ENCODE measurements at places on chromosomes 12 and 14.

DNA sequence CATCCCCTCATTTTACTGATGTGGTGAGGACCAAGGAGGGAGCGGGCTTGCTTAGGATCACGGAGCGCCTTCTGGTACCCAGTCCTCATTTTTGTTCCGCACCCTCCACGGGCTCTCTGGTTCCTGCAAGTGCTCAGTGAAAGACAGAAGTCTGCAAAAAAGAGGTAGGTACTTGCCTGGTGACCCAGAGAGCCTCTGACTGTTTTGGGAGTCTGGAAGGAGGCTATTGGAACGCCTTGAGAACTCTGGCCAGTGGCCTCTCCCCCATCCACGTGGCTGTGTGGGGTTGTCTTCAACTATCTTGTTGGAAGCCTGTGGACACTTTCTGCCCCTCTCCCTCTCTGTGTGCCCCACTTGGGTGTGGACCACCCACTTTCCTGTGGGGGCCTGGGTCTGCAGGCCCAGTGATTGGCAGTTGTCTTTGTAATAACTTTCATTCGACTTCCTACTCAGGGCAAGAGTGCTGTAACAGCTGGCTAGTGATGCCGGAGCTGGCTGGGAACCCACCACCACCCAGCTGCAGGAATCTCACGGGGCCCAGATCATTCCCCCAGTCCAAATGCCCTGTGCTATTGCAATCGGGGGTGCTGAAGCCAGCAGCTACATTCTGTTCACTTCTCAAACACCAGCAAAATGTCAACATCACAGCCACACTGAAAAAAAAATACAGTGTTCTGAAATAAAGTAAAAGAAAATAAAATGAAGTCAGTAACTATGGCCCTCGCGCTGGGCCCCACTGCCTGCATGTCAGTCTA, 122.8 kb downstream of the PRMT8 start:
- no peak for DNase-seq

DNA sequence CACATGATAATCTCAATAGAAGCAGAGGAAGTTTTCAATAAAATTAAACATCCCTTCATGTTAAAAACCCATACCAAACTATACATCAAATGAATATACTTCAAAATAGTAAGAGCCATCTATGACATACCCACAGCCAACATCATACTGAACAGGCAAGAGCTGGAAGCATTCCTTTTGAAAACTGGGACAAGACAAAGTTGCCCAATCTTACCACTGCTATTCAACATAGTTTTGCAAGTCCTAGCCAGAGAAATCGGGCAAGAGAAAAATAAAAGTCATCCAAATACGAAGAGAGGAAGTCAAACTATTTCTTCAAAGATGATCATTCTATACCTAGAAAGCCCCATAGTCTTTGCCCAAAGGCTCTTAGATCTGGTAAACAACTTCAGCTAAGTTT, 454.7 kb upstream of the PRICKLE1 start:
- DNase-seq, result no peak

DNA sequence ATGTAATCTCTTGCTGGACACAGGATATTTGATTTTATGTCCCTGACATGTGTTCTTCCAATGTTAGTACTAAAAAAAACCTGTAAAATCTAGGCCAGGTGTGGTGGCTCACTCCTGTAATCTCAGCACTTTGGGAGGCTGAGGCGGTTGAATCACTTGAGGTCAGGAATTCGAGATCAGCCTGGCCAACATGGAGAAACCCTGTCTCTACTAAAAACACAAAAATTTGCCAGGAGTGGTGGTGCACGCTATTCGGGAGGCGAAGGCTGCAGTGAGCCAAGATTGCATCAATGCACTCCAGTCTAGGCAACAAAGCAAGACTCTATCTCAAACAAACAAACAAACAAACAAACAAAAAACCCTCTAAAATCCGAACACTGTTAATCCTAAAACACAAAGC, 68.0 kb downstream of the FERMT2 start:
- no peak for DNase-seq

DNA sequence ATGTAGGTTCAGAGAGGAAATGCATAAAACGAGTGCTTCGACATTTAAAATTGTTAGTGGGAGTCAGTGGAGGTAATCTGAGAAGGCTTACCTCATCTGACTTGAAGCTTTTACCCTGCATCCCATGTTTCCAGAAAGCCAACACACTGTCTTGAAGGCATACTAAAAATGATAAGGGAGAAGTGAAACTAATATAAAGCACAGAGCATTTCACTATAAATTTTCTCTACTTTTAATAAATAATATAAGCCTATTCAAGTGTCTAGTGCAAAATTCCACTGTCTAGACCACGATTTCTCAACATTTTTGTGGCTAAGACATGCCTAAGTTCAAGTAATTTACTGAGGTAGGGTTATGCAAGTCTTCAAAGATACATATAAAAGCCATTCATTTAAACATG, 29.1 kb upstream of the CDKL1 start:
- DNase-seq, result no peak

GRCh38 chr12:74780182-74780849, 242.7 kb downstream of the ATXN7L3B start:
- peak; percentile 33 for DNase-seq

- DNase-seq, result peak; percentile 64
These were observed 40.7 kb downstream of the LRRIQ1 start for GRCh38 chr12:85076688-85077430.

DNA sequence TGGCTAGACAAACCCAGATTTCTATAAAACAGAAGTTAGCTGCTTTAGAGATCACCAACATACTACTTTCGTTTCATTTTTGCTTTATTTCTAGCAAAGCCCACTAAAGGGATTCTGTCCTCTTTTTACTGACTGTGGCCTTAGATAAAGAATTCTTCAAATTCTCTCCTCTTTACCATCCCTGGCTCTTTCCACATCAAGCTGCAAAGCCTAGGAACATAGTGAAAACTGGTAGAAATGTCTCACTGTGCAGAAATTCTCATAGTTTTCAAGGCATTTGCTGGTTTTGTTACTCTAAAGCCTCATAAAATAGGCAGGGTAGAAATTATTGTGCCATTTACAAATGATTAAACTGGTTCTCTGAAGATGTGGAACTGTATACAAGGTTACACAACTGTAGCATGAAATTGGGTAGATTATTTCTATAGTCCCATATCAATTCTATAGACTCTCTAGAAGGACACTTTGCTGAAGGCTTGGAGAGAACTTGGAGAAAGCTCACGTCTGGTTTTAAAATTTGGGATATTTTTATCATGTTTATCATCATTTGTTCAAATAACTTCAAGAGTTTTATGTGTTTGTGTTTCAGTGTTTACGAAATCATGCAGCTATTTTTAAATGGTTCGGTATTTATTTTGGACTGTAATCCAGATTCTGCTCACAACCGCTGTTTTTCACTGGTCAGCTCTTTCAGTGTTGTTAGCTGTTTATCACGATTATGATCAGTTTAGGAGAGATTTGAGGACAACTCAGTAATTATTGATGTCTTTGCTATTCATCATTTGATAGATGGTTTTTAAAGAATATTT, 36.7 kb upstream of the CSRP2 start:
- no peak for DNase-seq

DNA sequence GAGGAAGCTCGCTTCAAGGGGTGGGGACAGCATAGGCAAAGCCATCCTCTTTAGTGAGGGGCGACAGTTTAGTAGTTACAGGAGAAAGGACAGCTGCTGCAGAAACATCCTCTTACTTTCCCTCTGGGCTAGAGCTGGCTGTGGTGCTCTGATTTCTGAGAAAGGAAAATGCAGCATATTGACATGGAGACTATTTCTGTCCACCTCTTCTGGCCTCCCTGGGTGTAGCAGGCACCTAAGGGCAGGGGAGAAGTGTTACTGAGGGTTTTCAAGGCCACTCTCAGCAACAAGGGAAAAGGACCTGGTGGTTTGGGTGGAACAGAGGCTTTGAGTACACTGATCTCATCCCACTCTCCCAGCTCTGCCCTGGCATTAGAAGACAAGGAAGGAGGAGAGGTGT, 40.0 kb upstream of the CTDSP2 start:
- no peak for DNase-seq
